Brain (organoid and tissue), 16 donors: ENCODE measurements at places on chromosomes 16 and 17. TPM values are rescaled to one million over a fixed set of nuclear protein-coding genes. Genes with fewer than 3 reads are reported as not detected.

RNU2-1 gene
- not detected for polyA plus RNA-seq

KRTAP3-3 gene
- not detected for polyA plus RNA-seq

HBA1 gene
- polyA plus RNA-seq = 289 TPM

AATF gene
- 72.4 TPM for polyA plus RNA-seq

CLEC19A gene
- not detected for polyA plus RNA-seq

KAT8 gene
- 82.1 TPM for polyA plus RNA-seq

KRT24 gene
- polyA plus RNA-seq = not detected

PRRT2 gene
- polyA plus RNA-seq = 55.1 TPM

TP53TG3C gene
- not detected for polyA plus RNA-seq

AANAT gene
- not detected for polyA plus RNA-seq

CTRL gene
- 1.0 TPM for polyA plus RNA-seq

CLEC18C gene
- polyA plus RNA-seq = 0.93 TPM

GNGT2 gene
- 1.4 TPM for polyA plus RNA-seq

HNF1B gene
- polyA plus RNA-seq = 0.61 TPM

PRSS27 gene
- 5.2 TPM for polyA plus RNA-seq

SPG7 gene
- 54.6 TPM for polyA plus RNA-seq

GPATCH8 gene
- polyA plus RNA-seq = 21.4 TPM

NPB gene
- 2.6 TPM for polyA plus RNA-seq

CRHR1 gene
- polyA plus RNA-seq = 4.1 TPM

PRSS53 gene
- polyA plus RNA-seq = 0.58 TPM

CMIP gene
- polyA plus RNA-seq = 409 TPM

RNF43 gene
- 0.56 TPM for polyA plus RNA-seq

KRT40 gene
- not detected for polyA plus RNA-seq

EVPLL gene
- polyA plus RNA-seq = not detected

MYO15A gene
- polyA plus RNA-seq = 1.2 TPM

PMP22 gene
- polyA plus RNA-seq = 127 TPM

ZNF232 gene
- polyA plus RNA-seq = 30.9 TPM

TEDC2 gene
- 20.4 TPM for polyA plus RNA-seq

NHLRC4 gene
- 0.36 TPM for polyA plus RNA-seq

RPUSD1 gene
- 29.5 TPM for polyA plus RNA-seq

GRIN2C gene
- polyA plus RNA-seq = 10.0 TPM

PTX4 gene
- not detected for polyA plus RNA-seq

CCL4L2 gene
- polyA plus RNA-seq = not detected

SEPHS2 gene
- 36.0 TPM for polyA plus RNA-seq
